Activated naive CD4-positive, alpha-beta T cell treated with anti-CD3 and anti-CD28 coated beads, Interleukin-2, amount 10 ng/mL, durations not matched to agents 7 days and 5 days (primary cell): ENCODE measurements at places on chromosomes 3 and 15.

GRCh38 chr15:92586966-92587365, 68.6 kb downstream of the FAM174B start:
- DNase-seq = no peak

DNA sequence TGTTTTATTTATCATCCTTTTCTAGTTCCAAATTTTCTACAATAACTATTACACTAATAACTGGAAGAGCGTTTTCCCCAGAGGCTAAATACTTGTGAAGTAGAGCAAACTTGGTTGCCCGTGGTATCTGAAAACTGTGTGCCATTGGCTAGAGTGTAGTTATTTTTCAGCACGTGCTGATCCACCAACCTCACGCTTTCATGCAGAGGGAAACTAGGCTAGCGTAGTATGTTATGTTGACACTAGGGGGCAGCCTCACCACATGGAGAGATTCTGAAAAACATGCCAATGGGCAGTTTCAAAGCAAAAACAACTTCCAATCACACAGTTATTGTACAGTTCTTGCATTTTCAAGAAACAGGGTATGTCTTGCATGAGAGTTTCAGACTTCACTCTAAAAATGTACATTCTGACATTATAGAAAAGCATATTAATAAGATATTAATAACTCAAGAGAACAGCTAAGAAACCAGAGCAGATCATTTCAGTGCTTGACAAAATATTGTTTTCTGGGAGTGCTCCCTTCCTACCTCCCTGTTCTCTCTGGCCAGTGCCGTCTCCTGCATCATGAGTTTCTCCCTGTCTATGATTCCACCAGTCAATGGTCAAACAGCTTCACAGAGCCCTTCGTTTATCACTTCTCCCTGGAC, 39.7 kb downstream of the SPATA12 start:
- peak; percentile 73 for DNase-seq

DNA sequence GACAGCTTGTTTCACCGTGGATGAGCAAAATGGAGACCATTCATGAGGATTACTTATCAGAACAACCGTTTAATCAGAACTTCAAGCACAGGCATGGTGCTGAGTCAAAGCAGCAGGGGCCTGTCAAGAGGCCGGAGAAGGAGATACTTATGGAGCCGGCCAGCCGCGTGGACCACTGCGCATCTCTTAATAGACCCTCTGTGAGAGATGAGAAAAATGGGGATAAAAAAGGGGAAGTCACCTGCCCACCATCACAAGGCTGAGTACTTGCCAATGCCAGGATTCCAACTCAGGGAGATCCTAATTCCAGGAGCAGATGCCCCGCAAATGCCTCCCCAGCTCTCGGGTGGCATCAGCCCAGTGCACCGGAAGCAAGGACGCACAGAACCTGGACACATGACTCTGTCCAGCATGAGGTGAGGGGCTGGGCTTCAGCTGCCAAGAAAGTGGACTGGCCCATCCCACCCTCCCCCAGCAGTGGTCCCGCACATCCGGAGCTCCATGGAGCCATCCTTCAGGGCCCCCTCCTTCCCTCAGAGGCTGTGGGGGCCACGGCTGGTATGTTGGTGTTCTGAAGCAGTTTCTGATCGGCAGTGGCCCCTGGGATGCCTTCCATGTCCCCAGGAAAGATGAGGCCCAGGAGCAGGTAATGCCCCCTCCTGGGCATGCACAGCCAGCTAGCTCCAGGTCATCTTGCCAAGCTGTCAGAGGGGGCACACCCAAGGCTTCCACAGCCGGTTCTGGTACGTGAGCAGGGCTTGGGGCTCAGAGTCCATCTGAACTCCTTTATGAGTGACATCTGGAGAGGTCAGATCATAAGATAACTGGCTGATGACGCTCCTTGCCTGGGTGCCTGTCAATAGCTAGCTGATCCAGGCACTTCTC, 143.8 kb downstream of the ATP10A start:
- DNase-seq = no peak

DNA sequence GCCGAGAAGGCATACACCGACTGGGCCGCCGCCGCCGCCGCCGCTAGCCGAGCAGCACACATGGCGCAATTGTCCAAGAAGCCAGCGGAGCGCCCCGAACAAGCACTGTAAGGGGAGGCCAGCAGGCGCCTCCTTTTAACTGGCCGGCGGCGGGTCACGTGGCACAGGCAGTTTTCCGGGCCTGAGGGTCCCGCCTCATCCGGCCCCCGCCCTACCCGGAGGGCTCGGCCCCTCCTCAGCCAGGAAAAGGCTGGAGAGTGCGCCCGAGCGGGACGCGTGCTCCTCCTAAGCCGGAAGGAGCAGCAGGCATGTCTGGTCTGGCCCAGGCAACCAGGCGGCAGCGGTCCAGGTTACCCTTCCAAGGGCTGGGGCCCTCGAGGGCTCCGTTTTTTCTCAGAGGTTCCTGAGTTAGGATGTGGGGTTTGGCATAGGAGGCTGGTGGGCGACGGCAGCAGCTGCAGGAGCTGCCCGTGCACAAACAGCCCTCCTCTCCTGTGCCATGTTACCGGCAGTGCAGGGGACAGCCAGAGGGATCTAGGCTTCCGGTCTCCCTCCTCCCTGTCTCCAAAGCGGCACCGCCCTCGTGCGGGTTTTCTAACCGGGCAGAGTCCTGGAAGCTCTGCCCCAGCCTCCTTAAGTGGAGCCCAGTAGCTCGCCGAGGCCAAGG, at the start of gene GPX1:
TSS of gene GPX1 (minus strand) at position 137 of the 667 bp plus-strand sequence. CDS start at position 62, 75 bp downstream.
- peak; percentile 90 for DNase-seq

DNA sequence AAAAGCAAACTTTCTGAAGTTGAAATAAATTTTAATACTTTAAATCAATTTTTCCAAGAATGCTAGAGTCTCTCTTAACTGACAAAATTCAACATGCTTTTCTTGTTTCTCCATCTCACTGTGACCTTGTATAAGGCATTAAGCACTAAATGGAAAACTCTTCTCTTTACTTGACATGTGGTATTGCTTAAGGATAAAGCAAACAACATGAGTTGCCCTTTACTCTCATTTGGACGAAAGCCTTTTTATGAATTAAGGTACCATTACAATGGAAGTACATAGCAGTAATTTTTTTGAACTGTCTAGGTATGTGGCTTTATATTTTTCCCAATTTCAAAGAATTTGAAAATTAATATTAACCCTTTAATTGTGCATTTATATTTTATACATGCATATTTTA, 1.4 kb downstream of the STRIT1 start:
- DNase-seq = no peak

GRCh38 chr3:20984594-20985205, 766.3 kb downstream of the ZNF385D start:
- DNase-seq = no peak

DNA sequence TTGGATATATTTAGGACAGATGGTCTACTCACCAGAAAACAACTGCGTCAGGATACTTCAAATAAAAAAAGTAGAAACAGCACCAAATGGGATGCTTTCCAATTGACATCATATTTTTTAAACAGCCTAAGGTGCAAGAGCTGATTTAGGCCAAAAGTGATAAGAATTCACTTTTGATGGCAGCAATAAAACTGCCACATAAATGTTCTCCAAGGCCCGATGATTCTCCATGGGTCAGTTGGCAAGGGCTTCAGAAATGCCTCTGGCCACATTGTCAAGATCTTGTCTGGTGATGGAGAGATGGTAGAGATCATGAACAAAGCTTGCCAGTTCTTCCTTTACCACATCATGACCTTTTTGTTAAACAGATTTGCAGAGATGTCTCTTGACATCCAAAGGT, 38.9 kb downstream of the LDHAL6B start:
- no peak for DNase-seq

DNA sequence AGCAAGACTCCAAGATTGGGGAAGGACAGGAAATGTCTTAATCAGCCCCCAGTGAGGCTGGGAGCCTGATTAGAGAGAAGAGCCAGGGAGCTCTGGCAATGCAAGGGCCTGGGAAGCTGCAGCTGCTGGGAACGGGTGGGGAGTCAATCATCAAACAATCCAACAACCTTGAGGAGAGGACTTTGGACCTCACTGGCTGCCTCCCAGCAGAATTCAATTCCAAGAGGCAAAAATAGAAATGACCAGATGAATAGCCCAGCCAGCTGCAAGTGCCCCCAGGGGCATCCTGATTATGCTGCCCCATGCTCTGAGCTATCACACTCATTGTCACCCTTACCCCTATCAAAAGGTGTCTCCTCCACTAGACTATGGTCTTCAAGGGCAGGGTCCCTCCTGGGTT, 6.1 kb upstream of the HOMER2 start:
- DNase-seq = no peak

GRCh38 chr3:149705416-149705815, 46.9 kb downstream of the COMMD2 start:
- DNase-seq = no peak

DNA sequence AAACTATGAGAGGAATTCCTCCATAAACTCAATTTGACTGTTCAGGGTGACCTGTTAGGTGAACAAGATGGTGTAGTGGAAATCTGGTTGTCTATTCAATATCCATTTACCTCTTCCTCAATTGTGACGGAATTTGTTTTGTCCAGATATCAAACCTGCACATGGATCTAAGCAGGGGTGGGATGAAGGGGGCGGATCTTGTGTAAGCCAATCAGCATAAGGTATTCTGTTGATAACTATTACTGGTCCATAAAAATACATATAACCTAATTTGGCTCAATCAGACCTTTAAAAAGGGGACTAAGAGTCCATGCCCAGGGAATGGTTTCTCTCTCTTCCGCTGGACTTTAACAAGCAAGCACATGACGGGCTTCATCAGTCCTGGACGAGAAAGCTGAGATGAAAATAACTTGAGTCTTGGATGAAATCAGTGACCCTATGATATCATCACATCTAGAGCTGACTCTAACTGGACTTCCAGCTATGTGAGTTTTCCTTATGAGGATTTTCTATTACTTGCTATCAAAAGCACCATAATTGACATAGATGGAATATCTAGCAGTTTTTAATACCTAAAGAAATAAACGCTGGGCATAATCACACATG, 5.7 kb upstream of the POPDC2 start:
- no peak for DNase-seq

DNA sequence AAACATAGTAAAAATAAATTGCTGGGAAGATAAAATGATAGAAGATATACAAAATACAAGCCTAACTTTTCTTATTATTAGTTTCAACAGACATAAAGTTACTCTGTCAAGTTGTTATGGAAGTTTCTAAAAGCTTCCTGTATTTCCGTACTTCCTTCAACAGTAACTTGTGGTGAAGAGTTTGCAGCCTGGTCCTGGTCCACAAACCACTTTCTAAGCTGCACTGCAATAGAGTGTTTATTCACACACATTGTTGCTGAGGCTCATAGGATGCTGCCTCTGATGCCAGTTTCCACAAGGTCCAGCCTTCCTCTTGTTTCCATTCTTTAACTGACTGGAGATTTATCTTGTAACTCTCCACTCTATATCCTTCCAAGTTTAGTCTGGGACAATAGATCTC, 39.4 kb upstream of the KY start:
- no peak for DNase-seq

- no peak for DNase-seq
Measured at GRCh38 chr3:72041511-72041910, 256.6 kb upstream of the PROK2 start.

GRCh38 chr15:65027593-65027992, 1.8 kb downstream of the MTFMT start:
- no peak for DNase-seq

DNA sequence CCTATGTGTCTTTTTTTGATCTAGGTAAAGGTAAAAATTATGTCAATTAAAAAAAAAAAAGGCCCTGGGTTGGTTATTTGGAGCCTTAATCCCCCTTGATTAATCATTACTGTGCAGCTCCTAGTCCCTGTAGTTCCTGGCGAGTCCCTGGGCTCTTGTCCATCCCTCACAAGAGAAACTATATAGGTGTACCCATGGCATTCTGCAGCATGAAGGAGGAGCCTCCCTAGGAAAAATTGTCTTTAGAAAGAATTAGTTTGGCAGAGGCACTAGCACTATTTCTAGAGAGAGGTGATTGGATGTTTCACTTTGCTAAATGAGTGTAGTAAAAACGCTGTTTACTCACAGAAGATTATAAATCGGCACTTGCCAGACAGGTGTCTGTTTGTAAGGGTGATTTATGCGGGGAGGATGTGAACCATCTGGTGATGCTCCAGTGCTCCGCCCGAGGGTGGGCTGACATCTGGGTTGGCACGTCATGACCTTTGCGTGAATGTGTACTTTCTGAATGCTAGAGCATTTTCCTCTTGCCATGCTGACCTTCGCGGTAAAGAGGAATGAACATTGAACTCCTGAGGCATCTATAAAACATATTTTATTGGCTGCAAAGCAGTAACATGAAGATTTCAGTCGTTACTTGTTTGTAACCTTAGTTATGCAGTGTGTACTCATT, 12.6 kb downstream of the PLCL2 start:
- peak; percentile 57 for DNase-seq

- peak; percentile 55 for DNase-seq
Measured at GRCh38 chr15:74978503-74978902, 16.9 kb upstream of the SCAMP5 start.

DNA sequence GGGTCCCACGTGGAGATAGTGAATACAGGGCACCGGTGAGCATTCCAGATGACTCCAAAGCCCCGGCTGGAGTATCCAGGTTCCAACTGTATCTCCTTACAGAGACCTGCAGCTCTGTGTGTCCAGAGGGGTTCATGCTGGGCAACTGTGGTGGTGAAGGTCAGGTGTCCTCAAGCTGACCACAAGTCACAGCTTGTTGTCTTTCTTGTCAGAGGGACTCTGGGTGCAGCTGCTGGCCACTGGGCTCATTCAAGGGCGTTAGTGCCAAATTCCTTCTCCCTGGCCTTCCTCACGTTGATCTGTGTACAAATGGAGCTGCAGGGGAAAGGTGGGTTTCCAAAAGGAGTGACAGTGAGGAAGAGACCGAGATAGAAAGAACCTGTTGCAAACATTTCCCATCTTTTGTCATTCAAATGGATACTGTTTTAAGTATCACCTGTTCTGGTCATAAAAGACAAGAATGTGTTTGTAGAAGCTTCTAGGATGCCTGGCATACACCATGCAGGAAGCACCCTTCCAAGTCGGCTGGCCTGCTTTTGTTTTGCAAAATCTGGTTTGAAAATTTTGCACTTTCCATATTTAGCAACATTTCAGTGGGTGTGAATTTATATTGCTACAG, 52.5 kb downstream of the CEMIP start:
- DNase-seq = no peak

- no peak for DNase-seq
Measured at GRCh38 chr3:148735597-148735996, 37.9 kb downstream of the AGTR1 start.
